ENCODE measurements at places on chromosomes 5 and 9. TPM values are rescaled to one million over a fixed set of nuclear protein-coding genes. Genes with fewer than 3 reads are reported as not detected.

The TAS2R1 gene
- not detected for total RNA-seq

GRCh38 chr5:14365831-14366430 is 215.7 kb upstream of the OTULINL start:
- no peak for DNase-seq

DNA sequence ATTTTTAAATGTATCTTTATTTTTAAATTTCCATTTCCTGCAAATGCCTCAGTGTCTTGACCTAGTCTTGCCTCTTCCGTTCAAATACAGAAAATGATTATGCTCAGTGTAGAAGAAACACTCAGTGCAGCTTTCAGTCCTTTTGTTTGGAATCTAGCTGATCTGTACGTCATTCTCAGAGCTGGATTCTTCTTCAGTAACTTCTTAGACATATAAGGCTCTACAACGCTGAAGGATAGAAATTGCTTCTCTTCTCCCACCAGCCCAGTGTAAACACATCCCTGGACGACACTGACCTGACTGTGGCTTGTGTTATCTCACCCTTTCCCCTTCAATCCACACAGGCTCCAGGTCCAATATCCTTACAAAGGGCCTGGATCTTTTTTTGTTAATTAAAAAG is 3.2 kb upstream of the ALDH1B1 start:
- DNase-seq: no peak

DNA sequence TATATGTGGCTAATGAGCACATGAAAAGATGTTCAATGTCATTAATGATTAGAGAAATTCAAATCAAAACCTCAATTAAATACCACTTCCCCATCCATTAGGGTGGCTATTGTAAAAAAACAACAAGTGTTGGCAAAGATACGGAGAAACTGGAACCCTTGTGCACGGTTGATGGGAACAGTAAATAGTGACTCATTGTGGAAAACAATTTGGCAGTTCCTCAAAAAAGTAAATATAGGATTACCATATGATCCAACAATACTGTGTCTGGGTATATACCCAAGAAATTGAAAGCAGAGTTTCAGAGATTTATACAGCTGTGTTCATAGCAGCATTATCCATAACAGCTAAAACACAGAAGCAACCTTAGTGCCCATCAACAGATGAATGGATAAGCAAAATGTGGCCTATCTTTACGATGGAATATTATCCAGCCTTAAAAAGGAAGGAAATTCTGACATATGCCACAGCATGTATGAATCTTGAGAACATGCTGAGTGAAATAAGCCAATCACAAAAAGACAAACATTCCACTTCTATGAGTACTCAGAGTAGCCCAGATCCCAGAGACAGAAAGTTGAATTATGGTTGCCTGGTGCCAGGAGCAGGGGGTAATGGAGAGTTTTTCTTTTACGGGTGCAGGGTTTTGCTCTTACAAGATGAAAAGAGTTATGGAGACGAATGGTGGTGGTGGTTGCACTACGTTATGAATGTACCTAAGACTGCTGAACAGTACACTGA is 41.4 kb upstream of the LRRC14B start:
- no peak for DNase-seq

DNA sequence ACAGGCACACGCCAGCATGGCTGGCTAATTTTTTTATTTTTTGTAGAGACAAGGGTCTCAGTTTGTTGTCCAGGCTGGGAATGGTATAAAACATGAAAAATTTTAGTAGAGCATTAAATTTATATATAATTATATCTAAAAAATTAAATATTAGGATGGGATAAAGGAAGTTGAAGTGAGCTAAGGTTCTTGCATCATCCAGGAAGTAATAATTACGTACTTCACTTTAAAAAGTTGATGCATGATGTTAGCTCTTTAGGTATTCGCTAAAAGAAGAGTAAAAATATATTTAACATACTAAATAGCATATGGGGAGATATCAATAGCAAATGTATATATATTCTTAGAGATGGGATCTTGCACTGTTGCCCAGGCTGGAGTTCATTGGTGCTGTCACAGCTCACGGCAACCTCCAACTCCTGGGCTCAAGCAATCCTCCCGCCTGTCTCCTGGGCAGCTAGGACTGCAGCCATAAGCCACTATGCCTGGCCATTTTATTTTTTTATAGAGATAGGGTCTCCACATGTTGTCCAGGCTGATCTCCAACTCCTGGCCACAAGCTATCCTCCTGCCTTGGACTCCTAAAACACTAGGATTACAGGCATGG is 12.3 kb downstream of the DCAF10 start:
- no peak for DNase-seq

GRCh38 chr5:163269624-163270023 is 167.8 kb upstream of the CCNG1 start:
- DNase-seq: no peak

DNA sequence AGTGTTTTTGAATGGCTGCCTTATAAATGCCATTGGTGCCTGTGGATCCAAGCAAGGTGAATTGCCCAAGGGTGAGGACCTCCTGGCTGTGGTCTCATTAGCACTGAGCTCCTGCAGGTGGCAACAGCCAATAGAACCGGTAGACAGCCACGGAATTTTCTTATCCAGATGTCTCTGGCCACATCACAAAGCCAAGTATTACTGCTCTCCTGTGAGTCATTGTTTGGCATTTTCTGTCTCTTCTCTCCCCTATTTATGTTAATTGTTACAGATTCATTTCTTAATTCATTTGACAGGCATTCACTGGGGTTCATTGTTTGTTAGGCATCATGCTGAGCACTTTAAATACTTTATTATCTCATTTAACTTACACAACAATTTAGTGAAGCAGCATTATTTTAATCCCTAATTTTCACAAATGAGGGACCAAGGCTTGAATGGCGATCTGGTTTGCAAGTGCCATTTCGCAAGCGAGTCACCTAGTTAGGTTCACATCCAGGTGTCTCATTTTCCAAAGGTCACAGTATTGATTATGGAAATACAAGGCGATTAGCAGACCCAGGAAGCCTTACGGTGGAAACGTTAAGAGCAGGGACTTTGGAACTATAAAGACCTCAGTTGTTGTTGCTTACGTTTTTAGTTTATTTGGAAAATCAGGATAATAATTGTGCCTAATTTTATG is 58.2 kb upstream of the DPYSL3 start:
- no peak for DNase-seq

DNA sequence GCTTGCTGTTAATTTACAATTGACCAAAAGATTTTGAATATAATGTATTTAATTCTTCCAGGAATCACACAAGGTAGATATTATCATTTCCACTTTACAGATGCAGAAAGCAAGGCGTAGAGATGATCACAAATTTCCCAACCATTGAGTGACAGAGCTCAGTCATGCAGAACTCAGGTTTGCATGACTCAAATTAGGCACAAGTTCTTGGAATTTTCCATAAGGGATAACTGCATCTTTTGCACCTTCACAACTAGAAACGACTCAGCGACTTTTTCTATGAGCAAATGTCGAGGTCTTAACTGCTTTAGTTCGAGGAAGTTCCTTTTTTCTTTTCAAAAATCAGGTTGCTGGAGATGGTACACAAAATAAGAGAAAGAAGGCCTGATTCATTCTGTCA is 265.5 kb upstream of the PAPPA start:
- no peak for DNase-seq

DNA sequence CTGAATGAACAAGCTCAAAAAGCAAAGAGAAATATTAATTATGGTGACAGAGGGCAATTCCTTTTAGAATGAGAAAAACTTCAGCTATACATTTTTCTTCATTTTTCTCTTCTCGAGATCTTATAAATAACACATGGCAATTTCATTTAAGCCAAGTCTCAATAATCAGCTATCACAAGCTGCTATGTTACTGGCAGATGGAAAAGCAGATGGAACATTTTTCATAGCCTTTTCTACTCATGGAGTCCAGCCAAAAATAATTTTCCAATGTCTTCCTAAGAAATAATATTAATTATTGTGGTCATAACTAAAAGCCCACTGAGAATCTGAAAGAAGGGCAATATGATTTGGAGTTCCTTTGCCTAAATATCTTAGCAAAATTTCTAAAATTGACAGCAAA is 35.6 kb downstream of the SKIC3 start:
- no peak for DNase-seq

DNA sequence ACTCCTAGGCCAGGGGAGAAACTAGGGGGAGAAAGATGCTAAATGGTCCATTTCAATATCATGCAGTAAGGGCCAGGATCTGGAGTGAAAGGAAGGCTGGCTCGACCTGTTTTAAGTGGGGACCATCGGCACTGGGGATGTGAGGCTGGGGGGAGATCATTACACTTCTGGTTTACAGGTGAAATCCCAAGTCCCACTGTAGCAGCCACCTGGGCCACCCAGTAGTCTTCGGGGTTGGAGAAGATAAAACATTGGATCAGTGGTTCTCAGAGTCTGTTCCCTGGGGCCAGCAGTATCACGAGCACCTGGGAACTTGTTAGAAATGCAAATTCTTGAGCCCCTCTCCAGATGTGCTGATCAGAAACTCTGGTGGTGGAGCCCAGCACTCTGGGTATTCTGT is 111.3 kb upstream of the ALDH1B1 start:
- no peak for DNase-seq
